ENCODE measurements at places on chromosomes 5 and 9.

DNA sequence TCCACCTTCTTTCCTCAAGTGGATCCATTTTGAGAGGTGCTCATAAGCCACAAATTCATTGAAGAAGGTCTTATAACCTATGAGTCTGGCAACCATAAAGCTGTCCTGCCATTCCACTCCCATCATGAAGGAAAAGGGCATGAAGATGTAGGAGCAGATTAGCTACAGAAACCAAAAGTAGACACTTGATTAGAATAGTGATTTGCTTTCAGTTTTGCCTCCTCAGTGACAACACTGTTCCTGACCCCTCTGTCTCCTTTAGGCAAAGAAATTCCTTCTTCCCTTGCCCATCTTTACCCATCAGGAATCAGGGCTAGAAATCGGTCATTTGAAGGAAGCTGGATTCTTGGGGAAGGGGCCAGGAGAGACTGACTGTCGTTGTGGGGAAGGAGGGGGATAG, 55.2 kb downstream of the SLC28A3 start:
- DNase-seq, result no peak

GRCh38 chr5:757346-757930, 27.1 kb downstream of the ZDHHC11B start:
- no peak for DNase-seq

- DNase-seq, result no peak
These were observed 10.4 kb downstream of the LHX3 start for GRCh38 chr9:136194540-136194939.

GRCh38 chr9:131475111-131475955, 27.4 kb upstream of the POMT1 start:
- DNase-seq, result no peak

DNA sequence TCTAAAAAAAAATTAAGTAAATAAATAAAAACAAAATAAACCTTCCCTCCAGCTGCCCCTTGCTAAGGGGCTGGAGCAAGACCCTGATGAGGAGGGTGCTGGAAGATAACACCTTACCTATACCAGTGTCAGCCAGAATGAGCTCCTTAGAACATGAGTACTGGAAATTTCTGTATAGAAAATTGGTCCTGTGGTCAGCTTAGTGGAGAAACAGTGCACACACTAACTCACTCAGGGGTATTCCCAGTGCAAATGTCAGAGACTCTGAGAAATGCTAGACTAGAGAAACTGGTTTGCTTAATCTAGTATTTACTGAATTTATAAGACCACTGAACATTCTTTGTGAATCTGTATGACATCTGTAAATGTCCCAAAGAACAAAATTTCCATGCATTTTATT, 62.1 kb upstream of the CTXN3 start:
- DNase-seq, result no peak

GRCh38 chr5:83927140-83927733, 206.6 kb upstream of the HAPLN1 start:
- DNase-seq, result no peak

GRCh38 chr9:89464300-89464901, 33.5 kb downstream of the SEMA4D start:
- DNase-seq, result no peak

- DNase-seq, result no peak
These were observed 56.9 kb downstream of the PDE6A start for GRCh38 chr5:149887622-149888183.

DNA sequence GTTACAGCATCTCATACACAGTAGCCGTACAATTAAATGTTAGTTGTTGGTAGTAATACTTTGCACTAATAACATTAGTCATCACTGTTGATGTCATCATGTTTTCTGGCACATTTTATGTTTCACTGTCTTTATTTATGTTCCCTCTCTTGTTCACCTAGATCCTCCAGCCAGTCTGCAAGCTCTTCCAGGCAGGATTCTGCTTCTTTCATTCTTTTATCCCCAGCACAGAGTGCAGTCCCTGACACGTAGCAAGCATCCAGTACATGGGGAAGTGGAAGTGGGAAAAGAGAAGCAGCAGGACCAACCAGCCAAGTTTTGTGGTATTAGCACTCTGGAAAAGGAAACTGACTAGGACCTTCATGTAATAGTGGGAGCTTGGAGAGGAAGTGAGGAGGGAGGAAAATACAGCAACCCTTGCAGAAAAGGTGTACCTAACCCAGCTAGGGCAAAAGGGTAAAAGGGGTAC, 89.7 kb upstream of the SLC44A1 start:
- no peak for DNase-seq

DNA sequence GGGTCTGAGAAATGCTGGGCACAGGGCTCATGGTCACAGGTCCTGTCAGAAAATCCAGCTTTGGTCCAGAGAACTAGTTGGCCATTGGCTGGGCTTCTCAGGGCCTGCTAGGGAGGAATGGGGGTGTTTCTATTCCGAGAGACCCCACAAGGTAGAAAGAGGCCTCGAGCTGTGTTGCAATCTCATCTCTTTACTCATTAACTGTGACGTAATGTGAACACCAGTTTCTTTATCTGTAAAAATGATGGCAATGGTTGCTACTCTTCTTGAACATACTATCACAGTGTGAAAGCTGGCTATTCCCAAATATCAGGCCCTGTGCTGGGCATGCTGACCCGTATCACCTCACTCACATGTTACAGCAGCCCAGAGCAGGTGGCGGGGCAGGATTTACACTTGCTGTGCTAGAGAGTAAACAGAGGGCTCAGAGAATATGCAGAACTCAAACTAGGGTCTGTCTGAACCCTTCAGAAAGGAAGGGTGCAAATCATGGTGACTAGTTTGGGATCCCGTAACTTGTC, 35.7 kb upstream of the SLC25A51 start:
- DNase-seq, result no peak

- no peak for DNase-seq
These were observed 1.3 kb downstream of the MACIR start for GRCh38 chr5:103259705-103260355.

GRCh38 chr9:98809311-98810101, 2.0 kb downstream of the GALNT12 start:
- DNase-seq, result no peak

DNA sequence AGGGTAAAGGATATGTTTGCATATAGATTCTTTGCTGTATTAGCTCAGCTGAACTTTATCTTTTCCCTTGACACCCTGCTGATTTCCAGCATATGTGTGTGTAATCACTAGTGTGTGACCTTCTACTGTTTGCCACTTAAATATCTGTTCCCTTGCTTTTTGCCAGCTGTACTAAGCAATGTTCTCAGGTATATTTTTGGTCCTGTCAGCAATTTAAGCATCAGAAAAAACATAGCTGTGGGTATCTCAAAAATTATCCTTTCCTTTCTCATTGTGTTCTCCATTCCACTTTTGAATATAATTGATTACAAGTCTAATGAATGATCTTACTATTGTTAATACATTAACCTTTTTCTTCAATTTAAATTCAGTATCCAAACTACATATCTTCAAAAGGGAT, 59.2 kb upstream of the CDH10 start:
- DNase-seq, result no peak

DNA sequence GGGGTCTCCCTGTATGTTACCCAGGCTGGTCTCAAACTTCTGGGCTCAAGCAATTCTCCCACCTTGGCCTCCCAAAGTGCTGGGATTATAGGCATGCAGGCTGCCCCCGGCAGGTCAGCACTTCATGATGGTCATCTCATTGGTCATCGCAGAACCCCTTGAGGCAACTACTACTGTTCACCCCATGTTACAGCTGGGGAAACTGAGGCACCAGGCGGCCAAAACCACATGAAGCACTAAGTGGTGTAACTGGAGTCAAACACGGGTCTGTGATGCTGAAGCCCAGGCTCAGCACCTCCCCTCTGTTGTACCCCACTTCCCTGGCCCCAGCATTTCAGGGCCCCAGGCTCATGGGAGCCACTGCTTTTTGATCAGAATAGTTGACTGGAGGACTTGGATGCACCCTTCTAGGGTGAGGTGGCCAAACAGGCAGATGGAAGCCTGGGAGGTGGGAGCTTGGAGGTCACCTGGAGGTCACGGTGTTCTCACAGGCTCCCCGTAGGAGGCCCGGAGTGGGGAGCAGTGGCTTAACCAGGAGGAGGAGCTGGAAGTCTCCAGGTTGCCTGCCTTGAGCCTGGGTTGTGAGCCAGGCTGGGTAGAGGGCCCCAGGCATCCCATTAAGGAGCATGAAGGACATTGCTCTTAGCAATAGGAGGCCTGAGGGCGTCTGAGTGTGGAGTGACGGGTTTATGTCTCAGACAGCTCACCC, 57.3 kb upstream of the RPL26L1 start:
- DNase-seq, result no peak

GRCh38 chr9:70480405-70480980, 66.0 kb upstream of the KLF9 start:
- DNase-seq, result no peak

GRCh38 chr5:145068721-145069120, 766.4 kb downstream of the PRELID2 start:
- DNase-seq, result no peak

- DNase-seq, result no peak
These were observed 55.1 kb downstream of the ABCA1 start for GRCh38 chr9:104872656-104873488.

DNA sequence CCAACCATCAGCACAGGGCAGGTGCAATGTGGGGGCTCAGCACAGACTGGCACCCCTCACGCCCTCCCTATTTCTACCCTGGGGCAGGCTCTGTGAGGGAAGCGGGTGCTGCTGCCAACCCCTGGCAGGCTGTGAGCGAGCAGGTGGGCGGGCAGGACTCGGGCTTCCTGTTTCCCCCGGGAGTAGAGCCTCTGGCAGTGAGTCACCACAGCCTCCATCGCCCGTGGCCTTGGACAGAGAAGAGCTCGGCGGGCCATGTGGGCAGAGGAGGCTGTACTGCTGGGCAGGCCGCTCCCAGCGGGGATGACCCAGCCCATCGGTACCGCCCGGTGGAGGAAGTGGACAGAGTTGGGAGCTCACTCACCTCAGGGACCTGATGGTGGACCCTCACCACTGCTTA, 16.6 kb downstream of the KCNT1 start:
- DNase-seq, result no peak

GRCh38 chr5:59838989-59839388, 54.5 kb downstream of the PDE4D start:
- no peak for DNase-seq

DNA sequence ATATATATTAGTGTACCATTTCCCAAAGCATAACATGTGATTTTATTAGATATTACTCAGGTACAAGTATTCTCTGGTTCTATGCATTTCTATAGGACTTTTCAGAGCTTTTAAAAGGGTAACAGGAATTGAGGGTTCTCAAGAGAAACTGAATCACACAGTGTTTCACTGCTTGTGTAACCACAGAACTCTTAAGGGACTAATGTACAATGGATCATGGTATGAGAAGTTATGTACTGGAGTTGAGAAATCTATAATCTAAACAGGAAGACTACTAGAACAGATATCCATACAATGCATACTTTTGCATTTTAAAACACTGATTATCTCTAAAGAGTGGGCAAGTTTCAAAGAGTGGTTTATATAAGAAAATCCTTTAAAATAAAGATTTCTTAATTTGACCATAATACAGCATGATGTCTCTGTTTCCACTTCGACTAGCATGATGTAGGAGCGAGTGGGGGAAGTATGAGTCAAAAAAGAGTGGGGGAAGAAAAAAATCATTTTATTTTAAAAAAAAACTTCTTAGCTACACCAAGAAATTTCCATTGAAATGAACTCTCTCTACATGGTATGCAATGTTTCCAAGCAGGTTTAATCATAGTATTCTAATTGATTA, 183.5 kb downstream of the RFX3 start:
- no peak for DNase-seq

DNA sequence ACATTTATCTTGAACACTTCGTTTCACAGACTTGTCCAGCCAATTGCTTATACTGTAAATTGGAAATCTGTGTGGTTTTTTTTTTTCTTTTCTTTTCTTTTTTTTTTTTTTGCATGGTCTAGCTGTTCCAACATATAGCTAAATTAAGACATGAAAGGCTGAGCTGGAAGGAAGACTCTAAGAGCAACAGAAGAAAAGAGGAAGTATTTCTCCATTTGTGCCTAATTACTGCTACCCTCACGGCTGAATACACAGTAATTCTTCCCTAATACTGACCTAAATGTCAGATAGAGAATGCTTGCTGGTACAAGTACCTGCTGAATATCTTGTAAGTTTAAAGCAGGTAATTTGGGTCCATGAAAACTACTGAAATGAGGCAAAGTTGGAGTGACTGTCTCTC, 11.0 kb upstream of the HAPLN1 start:
- DNase-seq, result no peak

- no peak for DNase-seq
These were observed 63.5 kb downstream of the DUSP1 start for GRCh38 chr5:172707285-172708182.
